ENCODE measurements at places on chromosomes 5 and 9.

DNA sequence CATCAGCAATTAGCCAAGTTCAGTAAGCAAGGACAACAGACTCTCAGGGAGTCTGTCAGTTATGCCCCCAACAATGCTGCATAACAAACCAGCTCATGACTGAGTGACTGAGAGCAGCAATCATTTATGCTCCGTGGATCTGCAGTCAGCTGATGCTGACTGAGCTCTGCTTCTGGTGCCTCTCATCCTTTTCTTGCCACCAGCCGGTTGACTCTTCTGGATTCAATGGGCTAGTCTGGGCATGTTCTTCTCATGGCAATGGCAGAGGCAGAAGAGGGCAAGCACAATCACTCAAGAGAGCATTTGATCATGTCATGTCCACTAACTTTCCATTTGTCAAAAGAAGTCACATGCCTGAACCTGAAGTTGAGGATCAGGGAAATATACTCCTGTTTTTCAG lies 157.0 kb upstream of the NTRK2 start:
- DNase-seq, result no peak
- no peaks in the 10 kb centered on the region for H3K36me3 ChIP-seq
- peaks cover 13% of the 10 kb centered on the region for H3K4me1 ChIP-seq
- no peak overlapping the region for H3K27ac ChIP-seq
- H3K4me3 ChIP-seq, result no peak overlapping the region
- no peaks in the 10 kb centered on the region for H3K27me3 ChIP-seq

- H3K4me3 ChIP-seq, result peak within 1 kb of the TSS; percentile 92
- DNase-seq, result peak; percentile 85
- H3K27me3 ChIP-seq, result no peaks in the 10 kb centered on the region
Measured at GRCh38 chr5:1801222-1801966, at the start of gene NDUFS6. Gene NDUFS6, plus strand, starts transcription at chr5:1801407. Its CDS starts 11 bp downstream, at chr5:1801418.

GRCh38 chr5:78602400-78602799 lies 46.2 kb downstream of the LHFPL2 start:
- no peaks in the 10 kb centered on the region for H3K36me3 ChIP-seq
- H3K4me3 ChIP-seq, result no peak overlapping the region
- peaks cover 47% of the 10 kb centered on the region for H3K4me1 ChIP-seq
- H3K27ac ChIP-seq, result peak overlapping the region; percentile 74
- no peak for DNase-seq
- no peaks in the 10 kb centered on the region for H3K27me3 ChIP-seq

DNA sequence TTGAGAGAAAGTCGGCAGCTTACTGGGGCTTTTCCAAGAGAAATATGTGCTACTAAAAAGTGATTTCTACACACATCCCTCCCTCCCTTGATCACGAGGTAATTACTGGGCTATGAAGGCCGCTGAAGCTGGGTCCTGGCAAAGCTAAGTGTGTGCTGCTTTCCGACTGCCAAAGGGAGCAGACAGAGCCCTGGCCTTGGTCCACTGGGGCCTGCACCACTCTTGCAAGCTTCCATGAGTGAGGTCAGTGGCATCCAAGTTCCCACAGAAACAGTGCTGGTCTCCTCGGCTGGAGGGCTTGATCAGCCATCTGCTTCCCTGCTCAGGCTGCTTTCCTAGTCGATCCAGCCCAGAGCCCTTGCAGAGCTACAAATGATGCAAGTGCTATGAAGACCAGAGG lies 154.8 kb upstream of the LHFPL2 start:
- H3K27me3 ChIP-seq, result no peaks in the 10 kb centered on the region
- no peak overlapping the region for H3K4me3 ChIP-seq
- no peaks in the 10 kb centered on the region for H3K4me1 ChIP-seq

GRCh38 chr5:15966651-15967050 lies 212.9 kb downstream of the MARCHF11 start:
- H3K27ac ChIP-seq, result no peak overlapping the region
- no peak overlapping the region for H3K4me3 ChIP-seq
- no peak for DNase-seq
- H3K4me1 ChIP-seq, result peaks cover 4% of the 10 kb centered on the region
- H3K36me3 ChIP-seq, result no peaks in the 10 kb centered on the region
- no peaks in the 10 kb centered on the region for H3K27me3 ChIP-seq

DNA sequence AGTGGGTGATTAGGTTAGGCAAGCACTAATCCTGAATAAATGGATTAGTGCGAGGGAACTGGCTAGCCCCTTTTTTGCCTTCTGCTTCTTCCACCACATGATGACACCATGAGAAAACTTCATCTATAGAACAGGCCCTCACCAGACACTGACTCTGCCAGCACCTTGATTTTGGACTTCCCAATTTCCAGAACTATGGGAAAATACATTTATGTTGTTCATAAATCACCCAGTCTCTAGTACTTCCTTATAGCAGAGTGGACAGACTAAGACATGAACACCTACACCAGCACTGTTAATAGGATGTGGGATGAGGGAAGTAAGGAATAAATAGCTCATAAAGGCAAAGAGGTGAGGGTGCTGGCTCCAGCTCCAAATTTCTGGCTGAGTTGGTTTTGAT lies 1.4 kb downstream of the ZNF622 start:
- peaks cover 23% of the 10 kb centered on the region for H3K4me1 ChIP-seq
- no peaks in the 10 kb centered on the region for H3K27me3 ChIP-seq
- H3K36me3 ChIP-seq, result no peaks in the 10 kb centered on the region
- H3K4me3 ChIP-seq, result peak overlapping the region; percentile 70

GRCh38 chr9:98465799-98466198 lies 210.3 kb upstream of the TBC1D2 start:
- H3K4me1 ChIP-seq, result no peaks in the 10 kb centered on the region
- no peak for DNase-seq
- no peaks in the 10 kb centered on the region for H3K36me3 ChIP-seq
- H3K27me3 ChIP-seq, result no peaks in the 10 kb centered on the region

DNA sequence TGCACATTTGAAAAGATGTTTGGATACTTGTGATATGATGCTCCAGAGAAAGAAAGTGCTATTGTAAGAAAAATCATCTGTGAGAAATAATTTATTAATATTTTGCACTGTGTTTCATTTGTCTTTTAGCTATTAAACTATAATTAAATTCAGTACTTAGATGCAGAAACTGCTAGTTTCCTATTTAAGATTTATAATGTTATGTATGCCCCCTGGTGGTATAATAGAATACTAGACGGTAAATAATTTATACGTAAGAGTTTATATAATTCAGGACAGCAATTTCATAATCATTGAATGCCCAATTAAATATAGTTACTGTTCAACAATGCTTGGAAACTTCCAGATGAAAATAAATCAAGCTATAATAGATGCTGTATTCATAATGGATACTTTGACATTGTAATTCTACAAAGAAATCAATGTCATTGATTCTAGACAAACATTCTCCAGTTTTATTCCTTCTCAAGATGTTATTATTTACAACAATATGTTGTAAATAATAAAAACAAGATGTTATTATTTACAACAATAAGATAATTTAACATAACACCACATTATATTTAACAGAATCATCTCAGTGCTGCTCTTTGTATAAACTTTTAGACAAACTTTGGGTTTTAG lies 101.0 kb downstream of the TMEM232 start:
- H3K4me1 ChIP-seq, result no peaks in the 10 kb centered on the region
- no peak overlapping the region for H3K4me3 ChIP-seq
- no peak overlapping the region for H3K27ac ChIP-seq
- H3K36me3 ChIP-seq, result no peaks in the 10 kb centered on the region

GRCh38 chr9:27518006-27518405 lies 6.1 kb upstream of the IFNK start:
- H3K36me3 ChIP-seq, result no peaks in the 10 kb centered on the region
- no peak overlapping the region for H3K27ac ChIP-seq
- H3K4me3 ChIP-seq, result no peak overlapping the region
- no peaks in the 10 kb centered on the region for H3K27me3 ChIP-seq

GRCh38 chr9:12801663-12802062 lies 26.8 kb downstream of the LURAP1L start:
- H3K27ac ChIP-seq, result no peak overlapping the region
- no peaks in the 10 kb centered on the region for H3K4me1 ChIP-seq
- DNase-seq, result no peak
- no peaks in the 10 kb centered on the region for H3K27me3 ChIP-seq

GRCh38 chr9:128753627-128754026 lies 18.1 kb downstream of the ZER1 start:
- no peak overlapping the region for H3K4me3 ChIP-seq
- no peaks in the 10 kb centered on the region for H3K4me1 ChIP-seq
- no peaks in the 10 kb centered on the region for H3K36me3 ChIP-seq
- H3K27me3 ChIP-seq, result no peaks in the 10 kb centered on the region
- DNase-seq, result no peak

DNA sequence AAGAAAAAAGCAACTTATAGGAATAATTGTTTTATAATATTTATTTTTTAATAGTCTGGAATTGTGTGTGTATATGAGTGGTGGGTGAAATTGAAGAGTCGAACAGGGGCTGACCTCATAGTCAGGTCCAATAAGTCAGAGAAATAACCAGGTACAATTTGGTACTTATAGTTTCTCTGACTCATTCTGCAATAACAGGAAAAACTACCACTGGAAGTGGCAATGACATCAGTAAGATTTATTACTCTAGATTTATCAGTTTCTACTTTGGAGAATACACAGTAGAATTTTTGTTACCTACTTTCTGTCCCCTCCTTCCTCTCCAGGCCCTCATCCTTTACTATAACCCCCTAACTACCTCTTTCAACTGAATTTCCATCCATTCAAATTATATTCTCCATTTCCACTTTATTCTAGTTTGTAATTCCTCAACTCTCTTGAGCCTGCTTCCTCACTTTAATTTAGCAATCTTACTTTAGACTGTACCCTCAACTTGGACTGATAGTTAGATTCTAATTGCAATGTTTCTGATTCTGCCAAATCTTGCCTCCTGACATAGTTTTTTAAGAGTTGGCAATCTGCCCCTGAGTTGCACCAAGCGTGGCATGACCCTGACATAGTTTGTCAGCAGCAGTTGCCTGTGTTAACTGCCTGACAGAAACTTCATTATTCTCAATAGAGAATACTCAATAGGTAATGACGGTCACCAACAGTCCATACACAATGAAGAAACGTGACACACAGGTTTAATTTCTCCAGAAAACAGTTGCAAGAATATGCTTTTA lies 475.3 kb upstream of the RIOK2 start:
- no peak for DNase-seq
- no peaks in the 10 kb centered on the region for H3K4me1 ChIP-seq
- H3K27ac ChIP-seq, result no peak overlapping the region
- H3K36me3 ChIP-seq, result no peaks in the 10 kb centered on the region
- no peaks in the 10 kb centered on the region for H3K27me3 ChIP-seq

- H3K4me3 ChIP-seq, result no peak overlapping the region
- no peaks in the 10 kb centered on the region for H3K27me3 ChIP-seq
- H3K4me1 ChIP-seq, result no peaks in the 10 kb centered on the region
- no peak for DNase-seq
- no peaks in the 10 kb centered on the region for H3K36me3 ChIP-seq
- no peak overlapping the region for H3K27ac ChIP-seq
Measured at GRCh38 chr5:109935833-109936490, 246.2 kb downstream of the MAN2A1 start.

DNA sequence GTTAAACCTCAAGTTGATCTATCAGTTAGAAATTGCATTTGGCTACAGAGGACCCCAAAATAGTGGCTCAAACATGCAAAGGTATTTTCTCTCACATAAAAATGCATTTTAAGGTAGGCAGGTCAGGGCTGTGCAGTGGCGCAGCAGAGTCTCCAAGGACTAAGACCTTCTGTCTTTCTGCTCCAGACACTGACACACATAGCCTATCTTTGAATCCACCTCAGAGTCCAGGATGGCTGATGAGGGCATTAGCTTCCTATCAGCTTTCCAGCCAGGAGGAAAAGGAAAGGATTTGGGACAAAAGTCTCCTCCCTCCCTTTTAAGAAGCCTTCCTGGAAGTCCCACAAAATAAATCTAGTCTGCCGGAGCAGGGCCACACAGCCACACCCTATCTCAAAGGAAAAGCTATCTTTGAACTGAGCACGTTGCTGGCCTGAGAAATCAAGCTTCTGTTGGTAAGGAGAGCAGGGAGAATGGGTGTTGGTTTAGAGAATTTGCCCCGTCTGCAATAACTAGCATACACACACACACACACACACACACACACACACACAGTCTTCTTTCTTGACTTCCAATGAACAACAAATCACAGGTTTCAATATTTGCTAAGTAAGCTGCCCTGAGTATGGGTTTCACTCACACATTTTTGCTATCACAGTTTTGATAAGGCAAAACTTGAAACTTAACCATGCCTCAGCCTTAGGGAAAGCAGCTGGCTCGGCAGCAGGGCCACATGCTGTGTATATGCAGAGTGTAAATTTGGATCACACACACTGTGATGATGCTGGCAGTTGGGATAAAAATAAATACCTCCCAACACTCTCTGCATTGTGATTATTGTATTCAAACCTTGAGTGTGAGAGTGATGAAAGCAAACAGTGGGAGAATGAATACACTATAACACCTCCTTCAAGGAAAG lies 116.6 kb upstream of the MAP3K1 start:
- no peak overlapping the region for H3K4me3 ChIP-seq
- H3K4me1 ChIP-seq, result peaks cover 13% of the 10 kb centered on the region
- DNase-seq, result no peak
- peak overlapping the region; percentile 41 for H3K27ac ChIP-seq
- H3K36me3 ChIP-seq, result no peaks in the 10 kb centered on the region
- no peaks in the 10 kb centered on the region for H3K27me3 ChIP-seq

- no peaks in the 10 kb centered on the region for H3K27me3 ChIP-seq
- no peak overlapping the region for H3K4me3 ChIP-seq
- DNase-seq, result no peak
- H3K27ac ChIP-seq, result no peak overlapping the region
- H3K36me3 ChIP-seq, result no peaks in the 10 kb centered on the region
- H3K4me1 ChIP-seq, result no peaks in the 10 kb centered on the region
Measured at GRCh38 chr5:172129256-172129910, 58.6 kb downstream of the STK10 start.

DNA sequence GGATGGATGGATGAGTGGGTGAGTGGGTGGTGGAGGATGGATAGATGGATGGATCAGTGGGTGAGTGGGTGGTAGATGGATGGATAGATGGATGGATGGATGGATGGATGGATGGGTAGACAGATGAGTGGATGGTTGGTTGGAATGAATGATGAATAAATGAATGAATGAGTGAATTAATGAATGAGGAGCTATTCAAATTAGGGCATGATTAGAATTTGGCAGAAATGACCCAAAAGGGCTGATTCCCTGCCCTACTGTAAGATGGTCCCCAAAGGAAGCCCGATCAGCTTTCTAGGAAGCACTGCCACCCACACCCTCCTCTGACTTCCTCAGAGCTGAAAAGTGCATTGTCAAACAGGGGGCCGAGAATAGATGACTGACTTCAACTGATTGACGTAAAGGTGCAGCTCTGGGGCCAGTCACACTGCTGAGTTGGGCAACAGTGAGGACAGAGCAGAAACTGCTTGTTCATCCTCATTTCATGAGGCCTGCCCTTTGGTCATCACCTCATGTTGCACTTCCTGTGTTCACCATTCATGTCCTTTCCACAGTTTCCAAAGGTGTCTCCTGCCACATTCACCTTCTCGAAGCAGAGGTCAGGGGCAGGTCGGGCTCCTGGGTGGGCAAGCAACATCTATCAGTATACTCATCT lies 34.3 kb downstream of the NIPAL4 start:
- no peaks in the 10 kb centered on the region for H3K36me3 ChIP-seq
- no peak overlapping the region for H3K4me3 ChIP-seq
- no peaks in the 10 kb centered on the region for H3K27me3 ChIP-seq
- no peak for DNase-seq
- no peaks in the 10 kb centered on the region for H3K4me1 ChIP-seq

- H3K4me1 ChIP-seq, result peaks cover 4% of the 10 kb centered on the region
- H3K27me3 ChIP-seq, result no peaks in the 10 kb centered on the region
Measured at GRCh38 chr5:75660678-75661465, 49.6 kb downstream of the ANKDD1B start.

All from hepatocyte (in vitro differentiated cells).